ENCODE measurements at places on chromosomes 1 and 21. TPM values are rescaled to one million over a fixed set of nuclear protein-coding genes. Genes with fewer than 3 reads are reported as not detected.

GRCh38 chr1:47175227-47175934 lies 14.5 kb downstream of the PDZK1IP1 start:
- H3K4me3 ChIP-seq = no peak overlapping the region
- H3K27ac ChIP-seq = no peak overlapping the region
- H3K36me3 ChIP-seq = no peaks in the 10 kb centered on the region
- no peaks in the 10 kb centered on the region for H3K27me3 ChIP-seq

GRCh38 chr1:101136739-101137138 lies 100.1 kb upstream of the S1PR1 start:
- H3K27ac ChIP-seq = no peak overlapping the region
- H3K36me3 ChIP-seq = no peaks in the 10 kb centered on the region
- peaks cover 35% of the 10 kb centered on the region for H3K4me1 ChIP-seq
- no peak overlapping the region for H3K4me3 ChIP-seq

DNA sequence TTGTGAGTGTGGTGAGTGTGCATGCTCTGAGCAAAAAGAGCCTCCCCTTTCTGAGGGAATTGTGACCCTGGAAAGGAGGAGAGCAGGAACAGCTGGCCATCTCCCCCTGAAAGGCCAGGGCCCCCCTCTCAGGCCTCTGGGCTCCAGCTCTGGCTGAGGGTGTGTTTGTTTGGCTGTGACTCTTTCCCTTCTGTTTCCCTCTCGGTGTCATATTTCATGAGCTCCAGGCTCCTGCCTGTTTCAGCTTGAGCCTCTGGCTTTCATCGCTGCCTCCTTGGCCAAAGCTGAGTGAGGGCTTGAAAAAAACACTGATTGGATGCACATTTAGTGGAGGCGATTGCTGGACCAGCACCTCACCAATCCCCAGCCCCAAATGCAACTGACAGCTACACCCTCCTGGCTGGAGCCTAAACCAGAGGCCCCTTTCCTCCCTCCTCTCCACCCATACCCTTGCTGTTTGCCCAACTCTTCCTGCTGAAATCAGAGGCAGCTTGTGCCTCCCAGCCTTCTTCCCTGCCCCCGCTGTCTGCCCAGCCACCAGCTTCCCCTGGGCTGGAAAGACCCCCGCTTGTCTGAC lies 64.1 kb downstream of the DDR2 start:
- peaks cover 36% of the 10 kb centered on the region for H3K4me1 ChIP-seq
- H3K4me3 ChIP-seq = no peak overlapping the region
- H3K36me3 ChIP-seq = no peaks in the 10 kb centered on the region

GRCh38 chr1:221886743-221887414 lies 145.0 kb upstream of the DUSP10 start:
- H3K4me3 ChIP-seq = no peak overlapping the region
- no peaks in the 10 kb centered on the region for H3K27me3 ChIP-seq
- H3K36me3 ChIP-seq = no peaks in the 10 kb centered on the region
- no peak overlapping the region for H3K27ac ChIP-seq

GRCh38 chr1:234324821-234325220 lies 48.4 kb upstream of the COA6 start:
- H3K4me1 ChIP-seq = no peaks in the 10 kb centered on the region
- no peaks in the 10 kb centered on the region for H3K36me3 ChIP-seq
- no peak for DNase-seq

DNA sequence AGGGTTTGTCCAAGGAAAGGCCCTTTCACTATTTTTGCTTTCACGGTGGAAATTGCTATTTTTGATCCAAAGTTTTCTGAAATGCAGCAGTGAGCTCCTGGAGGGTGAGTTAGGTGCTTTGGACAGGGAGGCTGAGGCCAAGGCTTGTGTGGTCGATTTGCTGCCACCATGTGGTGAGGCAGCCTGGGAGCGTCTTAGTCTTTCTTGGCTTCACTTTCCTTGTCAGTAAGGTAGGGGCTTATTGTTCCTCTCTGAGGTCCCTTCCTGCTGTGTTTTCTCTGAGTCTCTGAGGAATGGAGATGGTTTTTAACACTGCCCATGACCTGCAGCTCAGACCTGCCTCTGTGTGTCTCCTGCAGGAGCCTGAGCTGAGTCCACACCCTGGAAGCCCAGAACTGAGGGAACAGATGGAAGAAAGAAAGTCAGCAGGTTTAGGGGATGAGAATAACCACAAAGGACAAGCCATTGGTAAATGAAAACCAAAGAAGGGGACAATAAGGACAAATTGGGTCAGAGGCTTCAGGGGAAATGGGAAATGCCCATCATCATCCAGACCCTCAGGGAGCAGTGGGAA lies 20.1 kb upstream of the S100A10 start:
- H3K36me3 ChIP-seq = no peaks in the 10 kb centered on the region
- no peaks in the 10 kb centered on the region for H3K27me3 ChIP-seq
- no peak for DNase-seq
- H3K4me1 ChIP-seq = no peaks in the 10 kb centered on the region
- H3K4me3 ChIP-seq = no peak overlapping the region
- H3K27ac ChIP-seq = no peak overlapping the region

- peaks cover 56% of the 10 kb centered on the region for H3K4me1 ChIP-seq
- H3K27me3 ChIP-seq = no peaks in the 10 kb centered on the region
- no peak overlapping the region for H3K4me3 ChIP-seq
- no peak for DNase-seq
These were observed 29.9 kb downstream of the MPZL1 start for GRCh38 chr1:167751676-167752075.

- peaks cover 29% of the 10 kb centered on the region for H3K4me1 ChIP-seq
- H3K36me3 ChIP-seq = peaks cover 7% of the 10 kb centered on the region
- no peaks in the 10 kb centered on the region for H3K27me3 ChIP-seq
- DNase-seq = no peak
- H3K4me3 ChIP-seq = peak overlapping the region; percentile 93
These were observed 744 bp downstream of the MIER1 start for GRCh38 chr1:66925558-66925910.

DNA sequence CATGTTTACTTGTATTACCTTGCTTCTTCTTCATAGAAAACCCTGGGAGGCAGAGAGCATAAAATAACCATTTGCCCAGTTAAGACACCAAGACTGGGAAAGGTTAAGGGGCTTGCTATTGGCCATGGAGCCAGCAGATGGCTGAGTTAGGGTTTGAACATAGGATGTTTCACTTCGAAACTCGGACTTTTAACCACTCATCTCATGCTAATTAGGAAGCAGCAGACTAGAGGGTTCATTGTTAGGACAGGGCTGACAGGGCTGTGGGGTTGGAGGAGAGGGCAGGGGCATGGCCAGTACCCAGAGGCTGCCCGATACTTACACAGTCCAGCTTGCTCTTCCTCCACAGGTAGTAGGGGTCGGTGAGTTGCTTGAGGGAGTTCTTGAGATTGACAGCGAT lies 17.0 kb downstream of the SLC26A9 start:
- no peak for DNase-seq
- H3K27me3 ChIP-seq = no peaks in the 10 kb centered on the region
- H3K4me3 ChIP-seq = no peak overlapping the region
- no peaks in the 10 kb centered on the region for H3K36me3 ChIP-seq
- no peak overlapping the region for H3K27ac ChIP-seq

DNA sequence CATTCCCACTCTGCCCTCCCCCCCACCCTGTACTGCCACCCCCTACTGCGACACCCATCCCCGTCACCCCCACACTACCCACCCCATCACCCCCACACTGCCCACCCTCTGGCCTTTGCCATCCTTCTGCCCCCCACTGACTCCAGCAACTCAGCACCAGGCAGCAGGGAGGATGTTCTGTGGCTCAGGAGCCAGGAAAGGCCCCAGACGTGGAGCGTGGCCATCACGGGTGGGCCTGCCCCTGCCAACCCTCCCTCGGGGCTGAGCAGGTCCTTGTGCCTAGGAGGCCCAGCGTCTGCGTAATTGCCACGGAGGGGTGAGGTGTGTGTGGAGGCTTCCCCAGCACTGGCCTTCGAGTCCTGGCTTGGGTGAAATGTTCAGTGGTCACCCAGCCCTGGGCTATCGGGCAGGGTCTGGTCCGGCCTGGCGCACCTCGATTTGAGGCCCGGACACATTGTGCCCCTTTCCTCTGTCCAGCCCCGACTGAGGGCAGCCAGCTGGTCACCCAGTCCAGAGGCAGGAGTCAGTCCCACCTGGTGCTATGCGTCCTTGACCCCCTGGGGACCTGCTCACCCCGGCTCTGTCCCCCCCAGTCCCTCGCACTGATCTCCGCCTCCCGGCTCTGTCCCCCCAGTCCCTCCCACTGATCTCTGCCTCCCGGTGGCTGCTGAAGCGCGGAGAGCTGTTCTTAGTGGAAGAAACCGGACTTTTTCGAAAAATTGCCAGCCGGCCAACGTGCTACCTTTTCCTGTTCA lies 23.0 kb downstream of the ARHGEF16 start:
- no peaks in the 10 kb centered on the region for H3K4me1 ChIP-seq
- H3K27ac ChIP-seq = no peak overlapping the region
- H3K4me3 ChIP-seq = no peak overlapping the region
- H3K36me3 ChIP-seq = no peaks in the 10 kb centered on the region
- no peak for DNase-seq

GRCh38 chr1:160534823-160535605 lies 12.0 kb upstream of the SLAMF6 start:
- no peak overlapping the region for H3K27ac ChIP-seq
- no peak for DNase-seq
- no peak overlapping the region for H3K4me3 ChIP-seq
- H3K36me3 ChIP-seq = no peaks in the 10 kb centered on the region
- H3K27me3 ChIP-seq = no peaks in the 10 kb centered on the region
- H3K4me1 ChIP-seq = peaks cover 9% of the 10 kb centered on the region

DNA sequence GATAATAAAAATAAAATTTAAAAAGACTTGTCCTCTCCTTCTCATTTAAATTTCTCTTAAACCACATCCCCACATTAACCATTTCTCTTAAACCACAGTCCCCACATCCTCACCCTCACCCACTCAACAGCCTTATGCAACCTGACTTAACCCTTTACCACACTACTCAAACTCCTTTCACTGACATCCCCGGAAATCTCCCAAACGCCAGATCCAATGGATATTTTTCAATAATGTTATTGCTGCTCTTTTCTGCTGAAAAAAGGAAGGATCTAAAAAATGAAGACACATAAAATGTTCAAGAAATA lies 54.2 kb upstream of the EEIG2 start:
- H3K36me3 ChIP-seq = no peaks in the 10 kb centered on the region
- no peaks in the 10 kb centered on the region for H3K27me3 ChIP-seq
- DNase-seq = no peak
- no peak overlapping the region for H3K27ac ChIP-seq

DNA sequence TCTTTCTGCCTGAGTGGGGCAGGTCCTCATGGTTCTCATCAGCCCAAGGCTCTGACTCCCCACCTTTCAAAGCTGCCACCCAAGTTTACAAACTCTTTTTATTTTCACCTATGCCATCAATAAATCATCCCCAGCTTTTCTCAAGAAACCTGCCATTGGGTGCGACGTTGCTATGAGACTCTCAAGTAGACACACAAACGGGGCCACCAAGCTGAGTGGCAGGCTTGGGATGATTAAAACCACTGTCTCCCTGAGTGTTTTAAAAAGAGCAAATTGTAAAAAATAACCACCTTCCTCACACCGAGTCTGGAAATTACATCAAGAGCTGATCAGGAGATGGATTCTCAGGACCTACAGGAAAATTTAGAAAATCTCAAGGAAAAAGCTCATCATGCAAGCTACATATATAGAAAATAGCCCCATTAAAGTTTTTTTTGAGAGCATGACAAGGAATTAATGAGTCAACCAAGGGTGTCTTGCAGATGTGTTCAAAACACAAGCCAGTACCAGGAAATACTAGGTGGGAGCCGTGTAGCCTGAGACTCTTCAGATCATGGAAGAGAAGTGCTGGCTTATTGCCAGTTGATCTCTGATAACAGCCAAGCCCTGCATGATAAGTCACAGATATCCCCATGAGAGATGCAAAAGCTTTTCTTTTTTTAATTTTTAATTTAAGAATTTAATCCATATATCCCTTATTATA lies 158.4 kb upstream of the BACE2 start:
- H3K4me3 ChIP-seq = no peak overlapping the region
- DNase-seq = no peak
- no peak overlapping the region for H3K27ac ChIP-seq
- H3K36me3 ChIP-seq = no peaks in the 10 kb centered on the region

DNA sequence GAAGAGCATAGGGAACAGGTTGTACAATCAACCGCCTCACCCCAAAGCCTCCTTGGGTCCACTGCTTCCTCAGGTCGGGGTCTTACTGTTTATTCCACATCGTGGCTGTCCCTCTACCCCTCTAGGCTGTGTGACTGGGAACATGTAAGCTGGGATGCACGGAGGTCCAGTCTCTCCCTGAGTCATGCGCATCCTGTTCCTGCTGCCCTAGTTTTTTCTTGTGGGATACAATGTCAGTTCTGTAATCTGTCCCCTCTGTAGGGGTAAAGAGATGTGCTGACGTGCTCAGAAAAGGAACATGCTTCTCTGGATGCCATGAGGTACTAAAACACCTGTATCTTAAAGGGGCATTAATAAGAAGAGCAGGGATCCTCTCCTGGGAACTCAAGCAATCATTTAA lies 66.2 kb downstream of the SLC45A1 start:
- H3K4me3 ChIP-seq = no peak overlapping the region
- H3K36me3 ChIP-seq = no peaks in the 10 kb centered on the region
- H3K27me3 ChIP-seq = no peaks in the 10 kb centered on the region
- DNase-seq = no peak
- H3K27ac ChIP-seq = peak overlapping the region; percentile 11

- no peaks in the 10 kb centered on the region for H3K27me3 ChIP-seq
- H3K27ac ChIP-seq = no peak overlapping the region
- DNase-seq = no peak
- H3K4me3 ChIP-seq = no peak overlapping the region
These were observed 14.9 kb downstream of the COPA start for GRCh38 chr1:160328184-160328583.

- peak overlapping the region; percentile 90 for H3K27ac ChIP-seq
- no peak for DNase-seq
- H3K27me3 ChIP-seq = peaks cover 29% of the 10 kb centered on the region
- peaks cover 40% of the 10 kb centered on the region for H3K4me1 ChIP-seq
- no peaks in the 10 kb centered on the region for H3K36me3 ChIP-seq
- H3K4me3 ChIP-seq = no peak overlapping the region
These were observed 990 bp upstream of the NBL1 start for GRCh38 chr1:19643121-19643520.

DNA sequence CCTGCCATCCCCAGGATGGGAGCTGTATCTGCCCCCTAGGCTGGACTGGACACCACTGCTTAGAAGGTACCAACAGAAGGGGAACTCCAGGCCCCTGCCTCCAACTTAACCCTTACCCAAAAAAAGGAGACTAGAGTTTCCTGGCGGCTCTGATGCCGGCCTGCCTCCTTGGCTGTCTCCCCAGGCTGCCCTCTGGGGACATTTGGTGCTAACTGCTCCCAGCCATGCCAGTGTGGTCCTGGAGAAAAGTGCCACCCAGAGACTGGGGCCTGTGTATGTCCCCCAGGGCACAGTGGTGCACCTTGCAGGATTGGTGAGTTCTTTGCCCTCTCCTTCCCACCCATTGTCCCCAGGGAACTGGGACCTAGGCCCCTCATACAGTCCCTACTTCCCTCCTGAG lies 8.1 kb upstream of the LRRC71 start:
- no peaks in the 10 kb centered on the region for H3K36me3 ChIP-seq
- H3K4me1 ChIP-seq = peaks cover 28% of the 10 kb centered on the region
- no peak overlapping the region for H3K4me3 ChIP-seq
- H3K27ac ChIP-seq = no peak overlapping the region

AADACL3 gene
- not detected for polyA plus RNA-seq

ARMH1 gene
- 0.62 TPM for polyA plus RNA-seq

AK5 gene
- polyA plus RNA-seq = 0.27 TPM

SLC44A5 gene
- polyA plus RNA-seq = 0.07 TPM

OR2L3 gene
- not detected for polyA plus RNA-seq

HUNK gene
- polyA plus RNA-seq = 0.30 TPM

TSPAN2 gene
- 3.4 TPM for polyA plus RNA-seq

NBPF6 gene
- polyA plus RNA-seq = not detected

SLC1A7 gene
- polyA plus RNA-seq = 0.07 TPM

HP1BP3 gene
- 94.6 TPM for polyA plus RNA-seq

LRRC38 gene
- polyA plus RNA-seq = 0.30 TPM

PRELP gene
- 14.6 TPM for polyA plus RNA-seq

DPT gene
- 67.6 TPM for polyA plus RNA-seq

CHODL gene
- 0.15 TPM for polyA plus RNA-seq
